Left cardiac atrium (tissue), 4 donors: ENCODE measurements at places on chromosomes 3 and 15. TPM values are rescaled to one million over a fixed set of nuclear protein-coding genes. Genes with fewer than 3 reads are reported as not detected.

The RBMS3 gene
- 53.2 TPM for total RNA-seq

The CHRM5 gene
- not detected for total RNA-seq

The LINGO1 gene
- total RNA-seq: 7.7 TPM

The BTLA gene
- total RNA-seq: 0.50 TPM

The FAM81A gene
- total RNA-seq: 3.7 TPM

DNA sequence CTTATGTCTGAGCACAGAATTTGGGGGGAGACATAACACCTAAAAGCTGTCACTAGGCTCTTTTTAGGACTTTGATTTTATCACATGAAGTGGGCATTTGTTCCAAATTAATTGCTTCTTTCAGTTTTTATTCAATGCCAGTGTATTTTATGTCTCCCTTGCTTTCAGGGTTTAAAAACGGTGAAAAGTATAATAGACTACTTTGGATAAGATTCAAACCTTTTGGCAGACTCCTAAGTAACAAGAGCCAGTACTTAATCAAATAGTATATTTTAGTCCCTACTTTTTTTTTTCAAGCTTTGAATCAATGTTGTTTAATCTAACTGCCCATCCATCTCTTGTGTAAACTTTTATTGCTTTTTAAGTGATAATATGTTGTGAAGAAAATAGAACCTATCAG lies 847.2 kb upstream of the DPPA4 start:
- no peak for DNase-seq

DNA sequence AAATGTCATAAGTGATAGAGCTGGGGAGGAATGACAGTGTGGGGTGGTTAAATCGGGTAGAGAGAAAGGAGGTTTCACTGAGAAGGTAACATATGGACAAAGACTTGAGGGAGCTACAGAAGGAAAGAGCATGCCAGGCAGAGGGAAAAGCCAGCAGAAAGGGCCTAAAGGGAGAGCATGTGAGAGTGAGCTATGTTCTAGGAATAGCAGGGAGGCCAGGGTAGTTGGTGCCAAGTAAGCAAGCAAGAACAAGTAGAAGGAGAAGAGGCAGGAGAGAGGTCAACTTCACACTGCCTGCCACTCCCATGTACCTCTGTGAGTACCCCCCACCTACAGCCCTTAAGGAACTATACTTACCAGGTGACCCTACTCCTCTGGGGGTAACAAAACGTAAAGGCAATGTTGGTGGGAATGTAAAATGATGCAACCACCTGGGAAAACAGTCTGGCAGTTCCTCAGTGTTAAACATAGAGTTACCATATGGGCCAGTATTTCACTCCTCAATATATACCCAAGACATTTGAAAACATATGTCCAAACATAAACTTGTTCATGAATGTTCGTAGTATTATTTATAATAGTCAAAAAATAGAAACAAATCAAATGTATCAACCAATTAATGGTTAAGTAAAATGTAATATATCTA lies 67.6 kb downstream of the SFMBT1 start:
- no peak for DNase-seq

DNA sequence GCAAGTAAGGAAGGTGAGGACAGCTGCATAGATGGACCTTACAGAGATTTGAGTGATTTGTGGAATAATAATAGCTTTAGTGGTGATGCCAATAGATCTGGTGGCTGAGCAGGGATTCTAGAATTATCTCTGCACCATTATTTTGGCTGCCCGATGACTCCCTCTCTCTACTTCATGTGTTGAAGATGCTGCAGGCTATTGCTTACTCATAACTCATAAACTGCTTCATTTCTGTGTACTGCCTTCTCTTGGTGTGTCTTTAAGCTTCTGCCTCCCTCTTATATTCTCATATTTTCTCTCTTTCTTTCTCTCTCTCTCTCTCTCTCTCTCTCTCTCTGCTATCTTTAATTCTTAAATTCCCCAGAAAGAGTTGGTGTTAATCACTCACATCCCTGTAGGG lies 256.0 kb upstream of the TRIM42 start:
- DNase-seq: no peak

DNA sequence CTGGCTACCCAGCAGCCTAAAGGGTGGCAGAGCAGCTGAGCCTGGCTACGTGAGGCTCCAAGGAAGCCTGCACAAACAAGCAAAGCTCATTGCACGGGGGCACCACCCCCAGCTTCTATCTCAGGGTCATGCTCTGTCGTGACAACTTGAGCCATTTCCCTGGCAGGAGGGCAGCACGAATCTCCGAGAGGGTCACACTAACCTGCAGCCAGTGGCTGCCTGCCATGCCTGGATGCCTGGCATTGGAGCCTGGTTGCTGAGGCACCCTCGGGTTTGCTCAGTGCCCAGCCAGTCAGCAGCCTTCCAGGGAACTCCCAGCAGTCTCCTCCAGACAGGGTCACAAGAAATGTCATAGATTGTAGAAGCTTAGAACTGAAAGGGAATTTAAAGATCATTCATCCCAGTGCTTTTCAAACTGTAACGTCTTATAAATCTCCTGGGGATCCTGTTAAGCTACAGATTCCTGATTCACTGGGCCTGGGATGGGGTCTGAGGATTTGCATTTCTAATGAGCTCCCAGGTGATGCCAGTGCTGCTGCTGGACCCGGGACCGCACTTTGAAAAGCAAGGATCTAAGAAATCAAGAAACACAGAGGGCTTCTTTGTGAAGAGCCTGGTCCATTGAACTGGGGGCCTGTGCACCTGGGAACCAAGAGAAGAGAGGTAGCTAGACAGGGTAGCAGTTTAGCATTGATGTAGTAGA lies 48.4 kb downstream of the TMEM266 start:
- no peak for DNase-seq
